ENCODE measurements at places on chromosomes 13 and 19. TPM values are rescaled to one million over a fixed set of nuclear protein-coding genes. Genes with fewer than 3 reads are reported as not detected.

GRCh38 chr19:57063070-57063469 is 56.7 kb upstream of the USP29 start:
- DNase-seq, result no peak

Gene IRGQ
- 9.7 TPM for total RNA-seq

DNA sequence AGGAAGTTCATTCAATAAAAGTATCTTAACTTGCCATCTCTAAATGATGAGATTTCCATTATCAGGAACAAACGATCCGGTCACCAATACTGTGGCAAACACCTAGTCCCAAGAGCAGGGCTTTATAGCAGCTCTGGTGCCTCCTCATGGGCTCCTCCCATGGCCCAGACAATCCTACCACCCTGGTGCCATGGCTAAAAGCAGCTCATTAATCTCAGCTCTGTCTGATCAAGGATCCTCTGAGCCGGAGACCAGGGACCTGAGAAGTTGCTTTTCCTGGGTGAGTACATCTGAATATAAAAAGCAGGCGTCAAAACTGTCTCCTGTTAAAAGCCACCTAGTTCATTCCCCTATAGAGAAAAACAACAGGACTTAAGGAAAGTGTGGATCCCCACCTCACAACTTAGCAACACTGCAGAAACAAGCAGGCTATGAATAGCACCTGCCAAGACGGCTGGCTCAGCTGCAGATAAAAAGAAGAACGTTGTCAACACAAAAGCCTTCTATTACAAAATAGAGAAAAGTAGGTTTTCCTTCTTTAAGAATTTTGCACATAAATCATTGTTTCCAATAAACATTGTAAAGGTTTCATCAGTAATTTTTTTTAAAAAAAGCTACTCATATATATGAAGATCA is 30.3 kb downstream of the TSHZ3 start:
- no peak for DNase-seq

DNA sequence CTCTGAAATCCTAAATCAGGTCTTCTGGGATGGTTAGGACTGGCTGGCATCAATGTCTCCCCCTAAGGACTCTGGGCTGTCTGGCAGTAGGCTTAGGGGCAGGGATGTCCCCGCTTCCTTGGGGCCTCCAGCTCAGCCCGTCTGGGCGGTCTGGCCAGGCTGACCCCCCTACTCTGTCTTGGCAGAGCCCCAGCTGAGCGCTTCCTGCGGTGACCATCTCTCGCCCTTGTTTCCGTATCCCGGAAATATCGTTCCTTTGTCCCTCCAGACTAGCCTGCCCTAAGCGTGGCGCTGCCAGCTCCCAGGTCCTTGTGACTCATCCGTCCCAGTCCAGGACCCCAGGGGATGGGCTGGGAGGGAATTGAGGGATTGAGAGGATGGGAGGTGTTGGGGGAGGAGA is 11.3 kb downstream of the GTPBP3 start:
- DNase-seq, result no peak

DNA sequence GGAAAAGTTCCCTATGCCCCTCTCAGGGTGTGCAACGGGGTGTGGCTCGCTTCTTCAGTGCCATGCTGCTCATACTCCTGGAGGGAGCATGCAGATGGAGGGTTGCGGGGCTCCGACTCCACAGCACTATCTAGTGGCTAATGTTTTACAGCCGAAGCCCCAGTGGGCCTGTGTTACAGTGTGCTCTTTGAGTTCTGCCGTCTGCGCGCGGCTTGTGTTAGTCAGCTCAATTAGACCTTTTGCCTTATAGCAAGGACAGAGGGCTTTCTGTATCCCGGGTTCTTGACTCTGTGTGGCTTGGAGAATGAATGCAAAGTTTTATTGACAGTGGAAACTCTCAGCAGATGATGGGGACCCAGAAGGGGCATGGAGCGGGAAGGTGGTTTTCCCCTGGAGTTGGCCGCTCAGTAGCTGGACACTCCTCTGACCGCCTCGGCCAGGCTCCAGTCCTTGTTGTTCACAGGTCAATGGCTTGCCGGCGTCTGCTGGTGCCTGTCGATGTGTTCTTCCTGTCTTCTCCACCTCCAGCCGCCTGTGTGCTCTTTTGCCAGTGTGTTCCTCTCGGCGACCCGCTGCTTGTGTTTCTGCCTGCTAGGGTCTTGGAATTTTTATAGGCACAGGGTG is 383.4 kb downstream of the LMO7 start:
- no peak for DNase-seq

- DNase-seq, result no peak
Measured at GRCh38 chr13:113176280-113176679, 17.8 kb downstream of the PROZ start.

DNA sequence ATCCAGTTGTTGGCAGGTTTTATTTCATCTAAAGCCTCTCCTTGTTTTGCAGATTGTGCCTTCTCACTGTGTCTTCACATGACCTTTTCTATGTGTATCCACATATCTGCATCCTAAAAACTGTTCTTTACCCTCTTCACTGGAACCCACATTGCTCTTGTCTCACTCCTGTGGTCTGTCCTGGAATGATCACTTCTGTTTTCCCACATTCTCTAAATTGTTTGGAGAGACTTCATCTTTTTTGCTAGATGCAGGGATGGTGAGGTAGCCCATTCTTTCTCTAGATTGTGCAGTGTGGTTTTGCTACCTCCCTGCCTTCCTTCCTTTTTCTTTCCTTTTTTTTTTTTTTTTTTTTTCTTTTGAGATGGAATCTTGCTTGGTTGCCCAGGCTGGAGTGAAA is 608.6 kb upstream of the MIR17HG start:
- no peak for DNase-seq

DNA sequence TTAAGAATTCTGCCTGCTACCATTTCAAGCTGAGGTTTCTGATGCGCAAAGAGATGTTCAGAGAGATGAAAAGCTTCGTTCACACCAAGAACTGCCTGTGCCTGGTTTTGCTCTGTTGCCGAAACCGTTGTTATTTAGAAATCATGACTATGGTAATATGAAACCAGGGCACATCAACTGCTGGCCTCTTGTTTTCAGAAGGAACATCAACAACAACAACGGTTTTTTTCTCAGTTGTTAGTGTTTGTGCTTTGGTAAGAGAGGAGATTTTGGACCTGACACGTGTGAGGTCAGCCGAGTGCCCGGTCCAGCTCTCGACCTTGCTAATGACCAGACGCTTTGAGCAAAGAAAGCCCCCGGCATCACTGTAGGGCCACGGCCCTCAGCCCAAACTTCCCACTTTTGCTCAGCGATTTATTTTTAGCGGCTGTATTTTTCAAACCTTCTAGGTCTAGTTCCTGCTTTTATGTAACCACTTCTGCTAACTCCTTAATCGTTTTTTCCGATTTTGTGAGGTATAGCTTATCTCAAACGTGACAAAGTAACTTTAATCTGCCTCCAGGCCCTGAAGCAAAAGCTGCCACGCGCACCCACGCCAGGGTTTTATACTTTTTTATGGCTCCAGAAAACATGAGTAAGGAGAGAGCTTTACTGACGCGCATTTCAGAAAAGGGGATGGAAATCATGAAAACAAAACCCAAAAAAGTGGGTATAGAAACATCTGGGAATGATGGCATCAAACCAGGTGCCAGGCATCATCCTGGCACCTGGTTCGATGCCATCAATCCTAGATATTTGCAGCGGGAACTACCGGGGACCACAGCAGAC is 42.0 kb downstream of the KLF2 start:
- DNase-seq, result no peak

DNA sequence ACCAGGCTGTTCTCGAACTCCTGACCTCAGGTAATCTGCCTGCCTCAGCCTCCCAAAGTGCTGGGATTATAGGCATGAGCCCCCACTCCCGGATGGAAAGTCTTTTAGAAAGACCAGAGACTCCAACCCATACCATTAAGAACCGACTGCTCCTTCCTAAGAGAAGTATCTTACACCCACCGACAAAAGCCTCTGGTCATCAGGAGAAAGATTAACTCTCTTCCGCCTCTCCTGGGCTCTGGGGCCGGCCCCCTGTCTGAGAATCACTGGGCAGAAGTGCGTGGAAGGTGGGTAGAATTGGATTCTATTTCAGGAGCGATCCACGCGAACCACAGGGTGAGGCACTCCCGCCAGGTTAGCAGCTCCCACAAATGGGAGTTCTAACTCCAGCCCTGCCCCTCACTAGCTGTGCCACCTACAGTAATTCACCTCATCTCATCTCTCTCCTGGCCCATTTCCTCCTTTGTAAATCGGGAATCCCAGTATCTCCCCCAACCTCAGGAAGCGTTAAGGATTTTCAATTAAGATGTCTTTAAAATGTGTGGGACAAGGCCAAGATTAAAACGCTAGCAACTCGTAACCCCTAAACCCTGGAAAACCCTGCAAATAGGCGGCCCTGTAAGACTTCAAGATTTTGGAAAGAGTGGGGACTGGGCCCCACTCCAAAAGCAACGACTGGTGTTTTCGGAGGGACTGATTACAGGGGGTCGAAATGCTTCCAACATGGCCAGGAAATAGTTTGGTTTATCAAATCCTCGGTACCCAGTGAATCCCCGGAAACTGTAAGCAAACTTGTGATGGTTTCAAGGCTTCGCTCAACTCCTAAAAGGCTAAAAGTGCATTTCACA is 1.3 kb downstream of the HNRNPL start:
- DNase-seq, result no peak

All from pancreas (tissue), 10 donors.